ENCODE measurements at places on chromosomes 4 and X. TPM values are rescaled to one million over a fixed set of nuclear protein-coding genes. Genes with fewer than 3 reads are reported as not detected.

Gene ABLIM2
- 0.29 TPM for total RNA-seq

Gene ALB
- total RNA-seq = not detected

Gene NEXMIF
- not detected for total RNA-seq

Gene PASD1
- 0.12 TPM for total RNA-seq

DNA sequence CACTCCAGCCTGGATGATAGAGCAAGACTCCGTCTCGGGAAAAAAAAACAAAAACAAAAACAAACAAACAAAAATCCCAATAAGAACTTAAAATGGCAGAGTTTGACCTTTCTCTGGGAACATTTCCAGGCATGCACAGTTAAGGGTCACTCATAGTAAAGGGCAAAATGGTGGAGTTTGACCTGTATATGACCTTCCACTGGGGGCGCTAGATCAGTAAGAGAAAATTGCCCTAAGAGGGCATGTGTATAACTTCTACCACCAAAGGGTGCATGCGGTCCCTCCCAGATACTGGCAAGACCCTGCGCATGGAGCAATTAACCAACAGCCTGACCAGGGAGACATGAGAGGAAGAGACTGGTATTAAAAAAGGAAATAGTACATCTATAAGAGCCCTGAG lies 177.2 kb downstream of the MOSPD2 start:
- no peak for DNase-seq

DNA sequence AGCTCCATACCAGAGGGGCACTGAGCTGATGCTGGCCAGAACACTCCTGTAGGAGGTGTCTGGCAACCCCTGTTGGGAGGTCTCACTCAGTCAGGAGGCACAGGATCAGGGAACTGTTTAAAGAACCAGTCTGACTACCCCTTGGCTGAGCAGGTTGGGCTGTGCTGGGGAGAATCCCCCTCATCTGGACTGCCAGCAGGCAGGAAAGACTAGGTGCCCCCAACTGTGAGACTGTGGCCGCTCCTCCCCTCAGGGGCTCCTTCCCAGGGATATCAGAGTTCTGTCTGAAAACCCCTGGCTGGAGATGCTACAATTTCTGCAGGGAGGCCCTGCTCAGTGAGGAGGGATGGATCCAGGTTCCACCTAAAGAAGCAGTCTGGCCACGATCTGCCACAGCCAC lies 245.3 kb downstream of the MAPK10 start:
- DNase-seq = no peak

DNA sequence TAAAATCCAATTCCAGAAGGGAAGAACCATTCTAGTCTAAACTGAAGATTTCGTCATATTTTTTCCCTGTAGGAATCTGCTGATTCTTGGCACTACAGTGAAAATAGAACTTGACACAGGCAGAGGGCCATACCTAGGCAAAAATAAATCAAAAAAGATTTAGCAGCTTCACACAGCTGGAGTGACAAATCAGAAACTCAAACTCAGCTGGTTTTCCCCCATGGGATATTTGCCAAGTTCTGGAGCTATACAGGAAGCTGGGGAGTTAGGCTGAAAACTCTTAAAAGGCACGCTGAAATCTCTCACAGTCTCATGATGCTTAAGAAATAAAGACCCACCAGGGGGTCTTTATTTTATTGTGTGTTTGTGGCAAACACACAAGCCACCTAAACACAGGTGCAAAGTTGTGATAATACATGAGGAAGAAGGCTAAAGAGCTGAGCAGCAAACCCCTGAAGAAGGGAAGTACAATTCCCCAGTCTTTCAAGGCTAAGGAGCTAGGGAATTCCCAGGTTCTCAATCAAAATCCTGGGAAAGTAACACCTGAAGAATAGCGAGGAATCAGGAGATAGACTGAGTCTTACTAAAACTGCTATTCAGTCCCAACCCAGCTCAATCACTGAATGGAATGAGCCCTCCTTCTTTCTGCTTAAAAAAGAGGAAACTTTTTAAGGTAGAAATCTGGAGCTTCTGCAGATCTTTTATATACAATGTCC lies 32.1 kb upstream of the BEND2 start:
- no peak for DNase-seq

DNA sequence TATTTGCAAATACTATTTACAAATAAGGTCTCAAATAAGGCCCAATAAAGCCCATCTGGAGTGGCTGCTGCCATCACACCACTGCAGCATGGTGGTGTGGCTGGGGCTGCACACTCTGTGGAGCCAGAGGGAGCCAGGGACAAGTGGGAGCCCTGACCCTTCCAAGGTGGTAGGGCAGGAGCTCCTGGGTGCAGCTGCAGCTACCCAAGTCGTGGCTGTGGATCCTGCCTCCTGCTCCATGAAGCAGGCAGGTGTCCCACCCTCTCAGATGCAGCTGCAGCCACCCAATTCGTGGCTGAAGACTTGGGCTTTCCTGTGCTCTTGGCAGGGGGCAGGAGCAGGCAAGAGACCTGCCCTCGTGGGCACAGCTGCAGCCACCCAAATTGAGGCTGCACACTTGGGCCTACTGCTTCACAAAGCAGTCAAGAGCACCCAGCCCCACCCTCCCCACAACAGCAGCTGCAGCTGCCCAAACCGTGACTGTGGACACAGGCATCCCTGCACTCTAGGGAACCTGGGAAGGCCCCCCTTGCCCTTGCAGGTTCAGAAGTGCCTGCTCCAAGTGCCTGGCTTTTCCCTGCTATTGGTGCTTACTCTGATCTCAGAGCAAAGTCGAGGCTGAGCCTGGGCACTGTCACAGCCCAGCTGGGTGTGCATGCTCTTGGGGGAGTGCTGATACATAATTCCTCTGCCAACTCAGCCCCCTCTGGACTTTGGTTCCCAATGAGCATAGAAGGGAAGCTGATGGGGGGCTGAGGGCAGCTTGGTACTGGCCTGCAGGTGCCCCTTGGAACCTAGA lies 614.8 kb downstream of the PCDH18 start:
- no peak for DNase-seq

DNA sequence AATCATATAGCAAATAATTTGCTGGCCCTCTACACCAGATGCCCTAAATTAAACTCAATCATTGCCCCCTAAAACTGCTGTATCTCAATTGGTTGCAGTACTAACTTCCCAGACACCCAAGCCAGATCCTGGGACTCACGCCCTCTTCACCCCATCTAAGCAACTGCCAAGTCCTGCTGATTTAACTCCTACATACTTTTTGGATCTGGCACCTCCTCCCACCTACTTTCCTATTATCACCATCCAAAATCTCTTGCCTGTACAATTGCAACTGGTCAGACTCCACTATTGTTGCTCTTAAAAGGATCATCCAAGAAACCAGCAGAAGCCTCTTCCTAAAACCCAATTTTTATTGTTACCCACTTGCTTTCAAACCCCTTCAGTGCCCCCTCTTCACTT lies 4.7 kb upstream of the HSD17B10 start:
- no peak for DNase-seq

DNA sequence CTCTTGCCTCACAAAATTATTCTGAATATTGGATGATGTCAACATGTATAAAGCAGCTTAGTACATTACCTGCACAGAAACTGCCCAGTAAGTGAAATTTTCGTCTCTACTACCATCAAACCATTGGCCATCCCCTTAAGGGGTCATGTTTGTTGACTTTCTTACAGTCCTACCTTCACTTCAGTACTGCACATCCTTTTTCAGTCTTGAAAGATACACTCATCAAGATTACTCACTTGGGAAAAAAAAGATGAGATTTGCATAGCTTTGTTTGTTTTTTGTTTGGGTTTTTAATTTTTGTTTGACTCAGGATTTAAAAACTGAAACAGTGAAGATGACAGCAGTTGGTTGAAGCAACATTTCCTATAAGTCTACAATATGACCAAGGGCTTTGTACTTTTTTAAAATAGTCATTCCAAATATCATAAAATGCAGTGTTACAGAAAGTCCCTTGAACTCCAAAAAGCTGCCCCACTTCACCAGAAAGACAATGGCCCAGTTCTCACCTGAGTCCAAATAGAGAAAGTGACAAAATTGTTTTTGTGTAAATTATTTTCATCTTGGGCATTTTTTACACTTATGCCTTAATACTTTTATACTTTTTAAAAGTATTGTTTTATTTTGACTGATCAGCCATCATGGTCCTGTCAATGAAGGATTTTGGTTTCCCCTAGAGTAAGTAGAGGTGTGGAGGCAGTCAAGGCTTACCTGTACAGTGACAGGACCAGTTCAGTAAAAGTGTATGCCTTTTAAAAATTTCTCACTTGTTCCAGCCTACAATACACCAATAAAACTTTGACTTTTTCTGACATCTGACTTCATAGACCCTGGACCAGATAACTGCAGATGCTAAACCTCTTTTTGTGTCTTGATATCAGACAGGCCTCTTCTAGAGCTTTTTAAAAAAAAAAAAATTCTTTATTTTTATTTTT lies 59.7 kb upstream of the EDA2R start:
- DNase-seq = no peak

DNA sequence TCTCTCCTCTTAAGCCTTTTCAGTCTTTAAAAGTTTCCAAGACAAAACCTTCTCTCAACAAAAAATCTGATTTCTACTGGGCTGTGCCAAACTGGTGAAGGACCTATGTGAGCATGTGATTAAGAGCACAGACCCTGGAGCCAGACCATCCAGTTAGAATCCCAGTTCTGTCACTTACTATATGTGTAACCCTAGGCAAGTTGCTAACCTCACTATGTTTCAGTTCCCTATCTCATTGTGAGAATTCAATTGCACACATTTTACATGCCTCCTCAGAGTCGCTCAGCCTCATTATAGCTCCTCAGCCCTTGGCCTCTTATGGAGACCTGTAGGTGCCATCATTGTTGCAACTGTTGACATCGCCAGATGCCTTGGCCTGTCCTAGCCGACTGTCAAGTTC lies 54.1 kb upstream of the VEGFD start:
- no peak for DNase-seq

DNA sequence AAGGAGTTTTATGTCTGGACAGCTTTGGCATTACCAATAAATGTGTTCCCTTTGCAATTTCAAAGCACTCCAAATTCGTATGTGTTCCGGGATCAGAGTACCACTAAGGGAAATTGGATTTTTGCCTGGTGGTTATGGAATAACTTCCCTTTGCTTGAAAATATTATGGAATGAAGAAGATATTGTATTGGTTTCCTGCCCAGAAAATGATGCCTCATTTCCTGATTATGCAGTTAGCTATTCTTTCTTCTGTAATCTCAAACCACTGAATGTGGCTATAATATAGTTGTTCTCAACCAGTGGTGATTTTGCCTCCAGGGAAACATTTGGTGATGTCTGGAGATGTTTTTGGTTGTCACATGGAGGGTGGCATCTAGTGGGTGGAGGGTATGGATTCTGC lies 142.9 kb downstream of the PCDH7 start:
- no peak for DNase-seq

DNA sequence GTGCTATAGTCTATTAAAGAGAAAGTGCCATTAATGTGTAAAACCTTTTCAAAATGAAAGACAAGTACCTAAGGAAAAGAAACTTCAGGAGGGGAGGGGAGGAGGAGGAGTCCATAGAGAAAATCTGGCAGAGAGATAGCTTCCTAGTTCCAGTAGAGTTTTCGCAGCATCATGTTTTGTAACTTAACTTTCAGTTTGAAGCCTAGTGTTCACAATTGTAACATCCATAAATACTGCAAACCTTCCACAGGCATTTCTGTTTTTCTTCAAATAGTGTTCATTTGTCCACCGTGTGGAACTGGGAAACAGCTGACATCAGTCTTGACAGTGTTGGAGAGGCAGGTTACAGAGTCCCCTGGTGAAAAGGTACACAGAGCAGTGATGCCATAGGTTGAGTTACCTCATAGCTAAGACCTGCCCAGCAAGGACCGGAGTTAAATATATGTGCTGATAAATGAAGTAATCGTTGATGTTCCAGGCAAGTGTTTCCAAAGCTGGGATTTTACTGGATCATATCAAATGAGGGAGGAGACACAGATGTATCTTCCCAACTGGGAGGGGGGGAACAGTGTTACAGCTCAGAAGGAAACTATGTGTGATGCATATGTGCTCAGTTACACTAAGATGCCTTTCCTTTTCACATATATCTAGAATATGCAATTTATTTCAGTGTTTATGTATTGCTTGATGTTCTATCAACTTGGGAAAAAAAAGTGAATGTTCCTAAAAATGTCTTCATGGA lies 369.5 kb upstream of the FAM241A start:
- DNase-seq = peak; percentile 2

DNA sequence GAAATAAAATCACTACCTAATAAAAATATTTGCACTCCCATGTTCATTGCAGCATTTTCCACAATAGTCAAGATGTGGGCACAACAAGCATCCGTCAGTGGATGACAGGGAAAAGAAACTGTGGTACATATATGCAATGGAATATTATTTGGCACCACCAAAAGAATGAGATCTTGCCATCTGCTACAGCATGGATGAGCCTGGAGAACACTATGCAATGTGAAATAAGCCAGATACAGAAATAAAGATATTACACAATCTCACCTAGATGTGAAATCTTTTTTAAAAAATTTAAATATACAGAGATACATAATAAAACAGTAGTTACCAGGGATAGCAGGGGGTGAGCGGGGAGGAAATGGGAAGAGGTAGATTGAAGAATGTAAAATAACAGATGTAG lies 44.8 kb downstream of the LDB2 start:
- DNase-seq = no peak

DNA sequence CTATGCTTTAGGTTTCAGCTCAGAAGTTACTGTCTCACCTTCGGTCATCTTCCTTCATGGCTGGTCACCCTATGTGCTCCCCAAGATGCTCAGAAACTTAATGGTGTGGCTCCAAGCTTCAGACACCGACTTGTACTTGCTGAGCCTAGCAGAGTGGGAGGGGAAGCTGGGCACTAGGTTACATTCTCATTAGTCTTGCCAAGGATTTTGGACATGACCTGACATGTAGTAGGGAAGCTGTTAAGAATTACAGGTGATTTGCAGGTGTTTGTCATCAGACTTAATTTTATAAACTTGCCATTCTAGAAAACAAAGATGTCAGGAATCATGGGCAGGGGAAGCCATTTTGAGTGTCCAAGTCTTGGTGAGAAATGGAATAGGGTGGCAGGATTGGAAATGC lies 72.4 kb downstream of the CCNG2 start:
- no peak for DNase-seq

Measured in H4 (cell line).